ENCODE measurements at places on chromosomes 2 and 18. TPM values are rescaled to one million over a fixed set of nuclear protein-coding genes. Genes with fewer than 3 reads are reported as not detected.

GRCh38 chr2:43193652-43194120 is 32.7 kb downstream of the ZFP36L2 start:
- no peak for DNase-seq

DNA sequence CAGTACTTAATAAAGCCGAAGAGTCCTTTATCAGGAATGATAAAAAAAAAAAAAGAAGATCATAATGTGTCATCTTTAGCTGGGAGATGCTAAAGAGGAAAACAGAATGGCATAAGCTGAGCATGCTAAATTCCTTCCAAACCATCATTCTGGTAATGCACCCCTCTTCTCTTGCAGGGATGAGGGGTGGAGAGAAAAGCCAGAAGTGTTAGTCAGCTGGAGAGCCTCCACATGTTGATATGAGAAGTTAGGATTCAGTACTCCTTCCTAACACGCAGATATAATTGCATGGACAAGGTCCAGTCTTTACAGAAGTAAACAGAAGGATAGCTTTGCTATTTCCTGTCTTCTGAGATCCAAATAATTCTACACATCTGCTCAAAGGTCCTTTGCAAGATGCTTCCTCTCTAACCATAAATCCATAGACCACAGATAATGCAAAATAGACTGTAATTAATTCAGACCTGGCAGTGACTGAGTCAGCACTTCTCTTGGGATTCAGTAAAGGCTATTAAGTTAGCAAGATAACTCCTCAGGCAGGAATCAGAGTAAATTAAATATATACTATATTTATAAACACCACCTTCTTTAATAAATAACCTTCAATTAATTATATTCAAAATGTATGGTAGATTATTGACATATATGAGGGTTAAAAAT is 930.0 kb upstream of the KLHL29 start:
- no peak for DNase-seq

- DNase-seq, result no peak
Observed at GRCh38 chr18:37554399-37554787, 11.2 kb downstream of the CELF4 start.

The SRD5A2 gene
- not detected for total RNA-seq

The NYAP2 gene
- total RNA-seq, result not detected

- DNase-seq, result no peak
Observed at GRCh38 chr2:12045864-12046291, 299.4 kb downstream of the LPIN1 start.

The KHK gene
- total RNA-seq, result 4.5 TPM

- DNase-seq, result no peak
Observed at GRCh38 chr2:212548455-212548819, 9.8 kb upstream of the ERBB4 start.

GRCh38 chr2:108377401-108377800 is 353 bp upstream of the SULT1C4 start:
- no peak for DNase-seq

- no peak for DNase-seq
Observed at GRCh38 chr2:25707927-25708590, 34.7 kb upstream of the DTNB start.

- no peak for DNase-seq
Observed at GRCh38 chr18:48837676-48838075, 113.1 kb downstream of the SMAD7 start.

GRCh38 chr2:50401772-50402653 is 629.9 kb downstream of the NRXN1 start:
- no peak for DNase-seq

DNA sequence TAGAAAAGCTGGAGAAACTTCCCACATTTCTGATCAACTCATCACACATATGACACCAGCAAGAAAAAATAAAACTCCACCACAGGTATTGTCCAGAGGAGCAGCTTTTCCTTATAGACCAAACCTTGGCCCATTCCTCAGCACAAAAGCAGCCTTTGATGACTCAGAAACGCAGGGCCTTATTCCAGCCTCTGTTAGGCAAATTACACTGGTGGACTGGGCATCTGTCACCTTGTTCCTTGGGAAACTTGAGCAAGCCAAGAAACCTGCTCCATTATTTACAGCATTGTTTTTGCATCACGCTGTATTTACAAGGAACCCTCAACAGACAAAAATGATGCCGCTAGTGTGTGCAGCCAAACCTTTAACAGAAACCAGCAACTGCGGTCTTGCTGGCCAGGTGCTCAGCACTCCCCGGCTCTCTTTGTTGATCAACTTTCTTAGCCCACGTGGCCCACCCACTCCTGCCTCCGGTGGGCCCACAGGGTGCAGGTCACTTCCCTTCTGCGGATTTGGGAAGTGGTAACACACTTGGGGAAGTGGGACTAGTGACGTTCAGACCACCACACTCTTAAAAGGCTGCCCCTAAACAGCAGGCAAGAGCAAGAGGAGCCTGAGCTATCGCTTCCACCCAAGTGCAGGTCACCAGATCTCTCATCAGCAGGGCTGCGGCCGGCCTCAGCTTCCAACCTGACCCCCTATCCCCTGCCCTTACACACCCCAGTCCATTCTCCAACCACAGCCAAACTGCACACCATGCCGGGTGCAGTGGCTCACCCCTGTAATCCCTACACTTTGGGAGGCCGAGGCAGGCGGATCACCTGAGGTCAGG is 1.5 kb downstream of the AP1S3 start:
- no peak for DNase-seq

DNA sequence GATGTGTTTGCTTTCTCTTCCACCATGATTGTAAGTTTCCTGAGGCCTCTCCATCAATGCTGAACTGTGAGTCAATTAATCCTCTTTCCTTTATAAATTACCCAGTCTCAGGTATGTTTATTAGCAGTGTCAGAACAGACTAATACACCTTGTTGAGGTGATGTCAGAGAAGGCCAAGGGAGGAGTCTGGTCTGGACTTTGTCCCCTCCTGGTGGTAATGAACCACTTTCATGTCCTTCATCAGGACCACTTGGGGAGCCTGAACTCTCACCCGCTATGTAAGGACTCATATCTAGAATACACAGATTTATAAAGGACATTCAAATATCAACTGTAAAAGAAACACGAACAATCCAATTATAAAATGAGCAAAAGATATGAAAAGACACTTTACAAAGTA is 2.9 kb upstream of the CTAGE1 start:
- no peak for DNase-seq

The ANKRD30B gene
- total RNA-seq, result not detected

DNA sequence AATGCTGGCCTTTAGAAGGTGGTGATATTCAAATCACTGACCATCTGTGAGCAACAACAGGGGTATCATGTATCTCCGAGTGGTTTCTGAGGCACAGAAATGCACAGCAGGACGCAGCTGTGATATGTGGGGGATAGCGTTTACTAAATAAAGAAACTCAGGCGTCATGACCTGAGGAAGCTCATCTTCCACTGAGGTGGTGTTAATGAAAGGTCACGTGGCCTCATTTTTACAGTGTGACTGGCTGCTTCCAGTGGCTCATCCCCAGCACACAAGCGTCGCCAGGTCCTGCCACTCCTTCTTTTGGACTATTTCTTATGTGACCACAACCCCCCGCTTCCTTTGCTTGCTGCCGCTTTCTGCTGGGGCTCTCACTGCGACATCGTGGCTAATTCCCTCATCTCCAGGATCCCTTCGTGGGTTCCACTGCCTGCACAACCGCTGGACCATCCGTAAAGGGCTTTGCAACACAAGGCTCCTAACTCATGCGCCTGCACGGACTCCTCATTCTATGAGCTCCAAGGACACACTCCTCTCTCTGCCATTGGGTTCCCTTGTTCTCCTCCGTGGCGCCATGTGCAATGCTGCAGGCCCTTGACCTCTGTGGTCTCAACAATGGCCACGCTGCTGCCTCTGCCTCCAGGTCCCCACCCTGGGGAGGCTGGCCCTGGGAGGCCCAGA is 109.3 kb downstream of the MBP start:
- no peak for DNase-seq

DNA sequence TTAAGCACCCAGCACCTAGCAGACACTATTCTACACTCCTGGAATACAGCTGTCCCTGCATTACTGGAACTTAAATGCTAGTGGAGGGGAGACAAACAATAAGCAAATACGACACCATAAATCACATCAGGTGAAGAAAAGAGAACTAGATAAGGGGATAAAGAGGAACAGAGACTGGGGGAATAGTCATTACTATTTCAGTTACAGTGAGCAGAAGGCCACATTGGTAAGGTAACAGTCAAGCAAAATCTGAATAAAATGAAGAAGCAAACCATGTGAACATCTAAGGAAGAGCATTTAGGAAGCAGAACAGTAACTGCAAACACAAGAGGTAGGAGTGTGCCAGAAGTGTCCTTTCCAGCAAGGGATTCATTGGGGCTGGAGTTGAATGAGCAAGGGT is 77.0 kb upstream of the PTPRM start:
- DNase-seq, result no peak

GRCh38 chr18:63762518-63762917 is 12.7 kb upstream of the SERPINB7 start:
- no peak for DNase-seq

The ST6GAL2 gene
- total RNA-seq, result 0.34 TPM

DNA sequence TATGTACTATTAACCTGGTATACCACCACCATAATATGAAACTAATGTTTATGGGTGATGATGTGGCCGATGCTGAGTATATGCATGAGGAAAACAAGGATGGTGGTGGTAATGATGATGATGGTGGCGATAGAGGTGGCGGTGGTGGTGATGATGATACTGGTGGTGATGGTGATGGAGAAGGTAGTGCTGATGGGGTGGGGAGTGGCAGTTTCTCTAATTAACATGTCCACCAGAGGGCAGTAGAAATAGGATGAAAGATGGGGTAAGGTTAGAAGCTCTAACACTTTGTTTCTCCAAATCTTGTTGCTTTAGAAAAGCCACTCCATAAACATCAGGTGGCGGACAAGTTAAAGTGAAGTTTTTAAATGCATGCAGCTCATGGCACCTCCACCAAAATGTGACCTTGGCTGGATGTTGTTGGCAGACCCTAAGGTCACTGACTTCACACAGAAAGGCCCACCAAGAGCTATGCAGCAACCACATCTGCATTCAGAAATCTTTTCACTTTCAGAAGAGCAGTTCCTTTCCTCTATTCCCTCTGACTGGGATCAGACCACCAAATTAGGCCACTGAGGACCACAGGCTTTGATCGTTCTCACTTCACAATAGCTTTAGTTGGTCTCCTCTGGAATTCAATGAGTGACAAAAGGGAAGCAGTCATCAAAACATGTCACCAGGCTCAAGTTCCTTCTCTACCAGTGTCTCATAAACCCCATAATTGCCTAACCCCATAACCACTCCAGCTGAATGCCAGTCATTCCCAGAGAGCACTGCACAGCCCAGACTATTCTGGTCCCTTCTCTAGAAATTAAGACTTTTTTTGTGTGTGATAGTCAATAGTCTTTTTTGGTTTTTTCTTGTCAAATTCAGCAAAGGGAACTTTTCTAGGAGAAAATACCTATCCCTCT is 7.5 kb upstream of the BCL11A start:
- no peak for DNase-seq

The FEV gene
- not detected for total RNA-seq

DNA sequence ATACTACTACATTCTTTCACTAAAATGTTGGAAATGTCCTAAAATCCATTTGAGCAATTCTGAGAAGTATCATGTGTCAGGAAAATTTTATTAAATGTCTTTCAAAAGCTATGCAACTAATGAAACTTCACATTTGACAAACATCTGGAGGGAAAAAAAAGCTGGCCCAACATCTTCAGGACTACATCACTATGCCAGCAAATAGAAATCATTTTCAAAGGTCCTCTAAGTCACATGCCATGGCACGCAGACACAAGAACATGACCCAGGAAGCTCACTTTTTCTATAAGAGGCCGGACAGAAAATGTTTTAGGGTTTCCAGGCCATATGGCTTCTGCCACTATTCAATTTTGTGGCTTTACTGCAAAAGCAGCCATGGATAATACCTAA is 11.6 kb downstream of the KANSL3 start:
- DNase-seq, result no peak

The PMAIP1 gene
- total RNA-seq, result 139 TPM

DNA sequence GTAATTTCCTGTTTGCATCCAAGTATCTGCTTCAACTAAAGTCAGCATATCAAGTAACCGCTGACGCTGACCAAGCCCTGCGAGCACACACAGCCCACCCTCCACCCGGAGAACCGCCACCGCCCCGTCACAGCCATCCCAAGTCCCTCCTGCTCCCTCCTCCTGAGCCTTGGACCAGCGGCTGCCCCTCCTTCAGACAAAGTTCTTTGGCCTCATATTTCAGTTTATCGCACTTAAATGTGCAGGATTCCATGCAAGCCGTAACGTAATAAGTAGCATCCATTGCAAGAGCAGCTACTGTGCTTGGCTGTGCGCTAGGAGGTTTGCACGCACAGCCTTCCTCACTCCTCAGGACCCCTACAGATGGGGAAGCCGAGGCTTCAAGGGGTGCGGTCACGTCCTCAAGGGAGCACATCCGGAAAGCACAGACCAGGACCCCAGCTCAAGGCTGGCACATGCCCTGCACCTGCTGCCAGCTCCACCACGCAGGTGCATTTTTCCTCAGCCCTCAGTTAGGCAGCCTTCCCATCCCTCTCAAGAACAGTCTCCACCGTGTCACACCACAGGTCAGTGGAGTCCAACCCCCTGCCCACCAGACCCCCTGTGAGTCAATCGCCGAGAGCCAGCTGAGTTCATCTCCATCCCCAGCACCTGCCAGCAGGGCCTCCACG is 17.1 kb downstream of the PXDN start:
- no peak for DNase-seq

DNA sequence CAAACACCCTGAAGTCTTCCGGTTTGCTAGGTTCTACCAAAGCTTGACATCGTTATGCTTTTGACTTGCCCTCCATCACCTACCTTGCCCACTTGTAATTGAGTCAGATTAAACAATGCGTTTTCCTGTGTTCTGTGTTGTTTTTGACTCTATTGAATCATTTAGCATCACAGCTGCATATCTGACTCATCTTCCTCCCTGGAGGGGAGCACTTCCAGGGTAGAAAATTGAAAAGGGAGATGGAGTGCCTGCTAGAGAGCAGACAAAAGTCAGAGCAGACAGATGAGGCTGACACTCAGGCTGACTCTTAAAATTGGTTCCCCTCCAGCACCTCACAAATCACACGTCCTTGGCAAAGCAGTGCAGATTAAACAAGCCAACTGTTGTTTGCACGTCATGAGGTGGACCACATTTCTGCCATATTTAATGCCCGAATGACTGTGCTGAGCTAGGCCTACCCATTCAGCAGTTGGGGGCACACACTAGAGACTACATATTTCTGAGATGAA is 2.2 kb downstream of the MPP4 start:
- no peak for DNase-seq
